T-helper 17 cell (primary cell): ENCODE measurements at places on chromosomes 11 and 22. TPM values are rescaled to one million over a fixed set of nuclear protein-coding genes. Genes with fewer than 3 reads are reported as not detected.

The UBQLN3 gene
- total RNA-seq = not detected

The CNTN5 gene
- total RNA-seq = not detected

The TRIM29 gene
- not detected for total RNA-seq

The CNIH2 gene
- 9.0 TPM for total RNA-seq

The RPLP2 gene
- 4,199 TPM for total RNA-seq

The FAM168A gene
- 21.1 TPM for total RNA-seq

The TUBGCP6 gene
- total RNA-seq = 122 TPM

The RNF215 gene
- 12.3 TPM for total RNA-seq

The CRYBB3 gene
- not detected for total RNA-seq

The FUT4 gene
- 3.6 TPM for total RNA-seq
